ENCODE measurements at places on chromosomes 11 and 22.

DNA sequence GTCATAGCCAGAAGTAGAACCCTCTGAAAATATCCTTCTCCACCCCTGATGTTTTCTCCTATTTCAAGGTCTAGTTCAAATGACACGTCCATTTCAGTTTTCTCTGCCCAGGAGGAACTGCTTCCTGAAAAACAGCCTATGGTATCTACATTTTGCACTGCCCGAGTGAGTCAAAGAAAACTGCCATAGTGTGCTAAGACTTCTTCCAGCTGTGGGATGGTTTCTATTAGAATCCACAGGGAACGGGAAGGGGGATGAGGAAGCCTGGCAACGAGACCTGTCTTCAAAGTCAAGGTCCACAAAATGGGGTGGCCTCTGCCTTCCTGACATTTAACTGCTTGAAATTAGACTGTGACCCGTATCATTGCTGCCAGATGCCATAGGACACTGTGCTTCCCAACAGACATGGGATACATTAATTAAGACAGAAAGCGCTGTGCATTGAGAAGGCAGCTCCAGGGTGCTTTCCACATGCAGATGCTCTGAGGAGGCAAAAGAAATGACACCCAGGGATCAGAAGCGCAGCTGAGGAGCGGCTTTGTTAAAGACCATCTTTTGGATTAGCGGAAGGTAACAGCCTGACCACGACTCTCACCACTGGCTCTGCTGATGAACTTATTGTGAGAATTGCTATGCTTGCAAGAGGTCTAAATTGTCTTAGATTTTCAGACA lies 39.4 kb upstream of the NUP50 start:
- no peak for DNase-seq

DNA sequence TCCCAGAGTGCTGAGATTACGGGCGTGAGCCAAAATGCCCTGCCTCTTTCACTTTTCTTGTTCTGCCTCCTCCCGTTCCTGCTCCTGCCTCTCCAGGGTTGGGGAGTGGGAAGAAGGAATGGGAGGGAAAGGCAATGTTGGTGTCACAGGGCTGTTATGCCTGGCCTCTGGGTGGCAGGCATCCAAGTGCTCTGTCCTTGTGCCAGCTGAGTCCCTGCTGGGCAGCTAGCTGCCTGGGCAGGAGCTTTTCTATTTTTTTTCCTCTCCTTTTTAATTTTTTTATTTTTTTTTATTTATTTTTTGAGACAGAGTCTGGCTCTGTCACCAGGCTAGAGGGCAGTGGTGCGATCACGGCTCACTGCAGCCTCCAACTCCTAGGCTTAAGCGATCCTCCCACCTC lies 4.1 kb upstream of the SAC3D1 start:
- no peak for DNase-seq

DNA sequence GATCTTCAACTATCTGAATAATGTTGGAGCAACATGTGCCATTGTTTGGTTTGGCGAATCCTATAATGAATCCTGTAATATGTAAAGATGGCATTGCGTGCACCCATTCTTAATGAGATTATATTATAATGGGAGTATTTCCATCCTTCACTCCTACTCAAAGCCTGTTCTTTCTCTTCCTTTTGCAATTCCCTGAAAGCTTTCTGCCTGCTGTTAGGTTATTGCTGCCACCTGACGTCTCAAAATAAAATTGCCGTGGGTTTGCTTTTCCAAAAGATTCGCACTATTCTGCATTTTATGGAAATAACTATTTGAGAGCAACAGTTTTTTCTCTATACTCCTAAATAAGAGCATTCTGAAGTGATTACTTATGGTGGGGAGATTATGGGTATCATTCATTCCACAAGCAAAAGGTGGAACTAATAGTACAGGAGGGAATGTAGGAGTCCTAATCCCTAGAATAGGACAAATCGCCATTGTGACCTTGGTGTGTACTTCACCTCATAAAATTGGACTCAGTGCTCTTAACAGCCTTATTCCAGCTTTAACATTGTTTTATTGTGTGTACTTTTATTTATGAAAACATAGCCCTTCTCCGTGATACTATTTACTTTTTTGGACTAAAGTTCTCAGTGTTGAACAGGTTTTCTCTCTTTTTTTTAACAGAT lies 69.6 kb upstream of the ALKBH3 start:
- no peak for DNase-seq

- peak; percentile 11 for DNase-seq
Measured at GRCh38 chr22:37848587-37849088, 581 bp upstream of the EIF3L start.
